ENCODE measurements at places on chromosomes 7 and 10.
A peak's percentile ranks its signal among the peaks of the same experiment; 100 is the strongest.

DNA sequence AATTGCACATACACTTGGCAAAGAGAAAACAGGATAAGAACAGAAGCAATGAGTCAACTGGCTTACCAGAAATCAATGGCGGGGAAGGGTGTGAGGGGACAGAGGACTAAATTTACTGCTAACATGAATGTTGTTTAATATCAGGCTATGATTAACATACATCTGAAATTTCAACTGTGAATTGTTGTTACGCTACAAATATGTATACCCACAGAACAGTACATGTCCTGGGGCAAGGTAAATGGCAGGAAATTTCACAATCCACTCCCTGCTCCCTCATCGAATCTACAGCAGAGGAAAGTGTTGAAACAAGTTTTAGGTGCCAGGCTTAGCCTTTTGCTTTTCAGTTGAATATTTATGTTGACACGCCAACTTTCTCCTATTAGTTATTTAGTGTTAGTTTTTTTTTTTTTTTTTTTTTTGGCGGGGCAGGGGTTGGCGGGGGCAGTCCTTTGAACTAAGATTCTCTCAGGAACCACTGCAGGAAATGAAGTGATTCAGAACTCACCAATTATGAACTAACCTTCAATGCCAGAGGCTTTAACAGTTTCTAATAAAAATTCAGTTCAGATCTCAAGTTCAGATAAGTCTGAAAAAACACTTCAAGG is 99.0 kb downstream of the UBE2H start:
- DNase-seq = no peak

- no peak for DNase-seq
Observed at GRCh38 chr10:29941476-29941875, 117.9 kb downstream of the JCAD start.

- no peak for DNase-seq
Observed at GRCh38 chr7:50775231-50775630, 7.5 kb downstream of the GRB10 start.

- DNase-seq = no peak
Observed at GRCh38 chr7:17058568-17058967, 176.8 kb upstream of the AGR3 start.

- DNase-seq = no peak
Observed at GRCh38 chr7:120521761-120522737, 249.1 kb downstream of the KCND2 start.

GRCh38 chr10:44921506-44921905 is 10.4 kb downstream of the TMEM72 start:
- no peak for DNase-seq

DNA sequence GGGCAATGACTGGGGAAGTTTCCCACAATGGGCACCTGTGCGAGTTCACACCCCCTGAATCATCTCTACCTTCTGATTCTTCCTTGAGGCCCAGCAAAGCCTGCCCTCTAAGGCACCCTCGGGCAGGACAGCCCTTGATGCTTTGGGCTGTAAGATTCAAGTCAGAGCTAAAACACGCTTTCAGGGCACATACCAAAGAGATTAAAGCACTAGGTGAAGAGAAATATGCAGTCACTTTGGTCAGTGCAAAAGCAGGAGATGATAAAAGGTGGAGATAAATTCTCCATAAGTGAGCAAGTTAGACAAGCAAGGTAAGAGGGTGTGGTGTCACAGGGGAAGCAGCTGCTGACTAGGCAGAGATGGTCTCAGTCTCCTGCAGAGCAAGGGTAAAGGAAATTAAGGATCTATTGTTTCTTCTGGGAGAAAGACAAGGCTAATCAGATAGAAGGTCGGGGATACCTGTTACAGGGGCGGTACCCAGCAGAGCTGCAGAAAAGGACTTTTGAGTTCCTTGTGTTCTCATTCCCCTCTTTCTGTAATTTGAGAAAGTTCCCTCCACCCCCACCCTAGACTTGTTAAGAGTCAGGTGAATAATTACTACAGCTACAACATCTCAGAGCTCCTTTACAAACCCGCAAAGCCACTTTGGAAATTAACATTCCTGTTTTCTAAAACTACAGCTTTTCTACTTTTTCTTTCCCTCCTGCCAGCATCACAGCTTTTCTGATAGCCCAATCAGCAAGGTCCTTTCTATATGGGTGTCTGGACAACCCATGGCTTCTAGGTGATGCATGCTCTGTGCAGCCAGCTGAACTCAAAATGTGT is 26.4 kb downstream of the PDLIM1 start:
- DNase-seq = no peak

DNA sequence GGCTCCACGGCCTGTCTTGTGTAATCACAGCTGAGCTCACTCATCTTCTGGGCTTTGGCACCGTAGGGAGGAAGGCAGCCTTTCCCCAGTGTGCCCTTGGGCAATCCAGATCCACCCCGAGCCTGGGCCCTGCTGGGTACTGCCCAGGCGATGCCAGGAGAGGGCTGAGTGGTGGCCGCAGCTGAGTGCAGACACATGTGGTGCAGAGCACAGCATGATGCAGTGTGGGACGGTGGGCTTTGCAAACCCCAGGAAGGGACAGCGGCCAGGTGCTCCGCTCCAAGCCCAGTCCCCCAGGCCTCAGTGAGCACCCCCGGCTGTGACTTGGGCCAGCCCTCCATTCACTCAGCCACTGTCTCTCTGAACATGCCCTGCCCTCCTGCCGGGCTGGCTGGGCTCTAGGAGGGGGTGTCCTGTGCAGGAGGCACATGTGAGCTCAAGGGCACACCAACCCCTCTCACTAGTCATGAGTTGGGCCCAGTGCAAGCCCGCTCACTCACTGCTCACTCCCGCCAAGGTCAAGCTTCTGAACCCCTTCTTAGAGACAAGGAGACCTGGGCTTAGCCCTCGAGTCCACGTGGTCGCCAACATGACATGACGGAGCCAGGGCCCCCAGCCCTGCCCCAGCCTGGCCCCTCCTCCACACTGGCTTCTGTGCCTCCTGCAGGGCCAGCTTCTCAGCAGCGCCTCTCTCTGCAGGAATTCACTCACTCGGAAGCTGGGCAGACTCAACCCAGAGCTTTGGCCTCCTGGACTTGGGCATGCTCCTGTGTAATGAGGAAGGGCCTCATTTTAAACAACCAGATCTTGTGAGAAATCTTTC is 77.5 kb upstream of the INSIG1 start:
- no peak for DNase-seq

DNA sequence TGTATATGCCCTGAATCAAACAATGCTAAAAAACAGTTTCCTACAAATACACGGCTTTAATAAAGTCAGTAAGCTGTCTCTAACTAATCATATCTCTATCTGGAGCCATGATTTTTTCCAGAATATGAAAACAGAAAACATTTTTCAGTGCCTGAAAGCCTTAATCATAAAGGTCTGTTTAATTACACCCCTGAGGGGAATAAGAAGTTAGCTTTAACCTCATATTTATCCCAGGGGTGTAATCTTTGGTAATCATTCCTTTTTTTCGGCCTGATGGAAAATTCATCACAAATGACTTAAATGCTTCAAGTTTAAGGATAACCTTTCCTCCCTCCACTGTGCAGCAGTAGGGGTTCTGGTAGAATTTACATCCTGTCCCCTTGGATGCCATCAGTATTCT is 124.2 kb downstream of the ATE1 start:
- DNase-seq = no peak

- no peak for DNase-seq
Observed at GRCh38 chr10:129028451-129028850, 438.6 kb upstream of the MGMT start.

DNA sequence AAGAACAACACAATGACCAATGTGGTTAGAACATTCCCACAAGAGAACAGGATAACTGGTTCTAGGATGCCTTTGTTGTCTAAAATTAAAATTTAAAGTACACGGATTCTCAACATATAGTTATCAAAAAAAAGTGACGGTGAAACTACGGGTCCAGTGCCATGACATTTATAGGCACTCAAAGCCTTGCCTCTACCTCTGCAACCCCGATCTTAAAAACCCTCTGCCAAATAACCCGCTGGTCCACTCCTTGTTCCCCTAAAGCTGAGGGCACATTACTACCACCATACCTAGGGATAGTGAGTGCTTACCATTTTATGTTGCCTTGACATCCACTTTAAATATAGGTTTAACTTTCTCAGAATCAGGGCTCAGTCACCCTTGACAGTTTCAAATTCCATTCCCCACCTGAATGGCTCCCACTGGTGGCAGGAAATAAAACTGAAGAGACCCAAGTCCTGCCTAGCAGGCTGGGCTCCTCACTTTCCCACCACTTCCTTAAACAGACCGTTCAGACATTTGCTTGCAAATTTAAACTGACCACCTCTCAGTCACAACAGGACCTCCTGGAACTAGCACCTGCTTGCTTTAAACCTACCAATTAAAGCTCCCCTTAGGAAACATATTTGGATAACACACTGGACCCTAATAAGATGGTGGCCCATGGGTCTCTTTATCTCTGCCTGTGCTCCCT is 169.9 kb upstream of the ASAH2 start:
- DNase-seq = no peak

DNA sequence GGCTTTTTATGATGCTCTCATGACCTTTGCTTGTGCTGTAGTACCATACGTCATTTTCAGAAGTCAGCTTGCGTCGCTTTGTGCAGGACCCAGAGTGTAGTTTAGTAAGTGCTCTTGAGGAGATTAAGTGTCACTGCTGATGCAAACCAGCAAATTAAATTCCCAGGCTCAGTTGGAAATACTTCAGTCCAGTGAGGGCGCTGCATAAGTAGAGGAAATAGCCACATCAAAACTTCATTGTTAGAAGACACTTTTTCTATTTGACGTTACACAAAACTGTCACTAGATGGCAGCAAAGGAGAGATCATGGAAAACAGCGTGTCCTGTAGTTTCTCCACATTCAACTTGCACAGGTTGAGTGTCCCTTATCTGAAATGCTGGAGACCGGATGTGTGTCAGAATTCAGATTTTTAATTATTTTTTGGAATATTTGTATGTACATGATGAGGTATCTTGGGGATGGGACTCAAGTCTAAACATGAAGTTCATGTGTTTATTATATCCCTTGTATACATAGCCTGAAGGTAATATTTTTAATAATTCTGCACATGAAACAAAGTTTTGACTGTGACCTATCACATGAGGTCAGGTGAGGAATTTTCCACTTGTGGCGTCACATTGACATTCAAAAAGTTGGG is 7.9 kb downstream of the ZNF22 start:
- DNase-seq = no peak

- no peak for DNase-seq
Observed at GRCh38 chr7:89500084-89500483, 654.2 kb upstream of the STEAP1 start.

DNA sequence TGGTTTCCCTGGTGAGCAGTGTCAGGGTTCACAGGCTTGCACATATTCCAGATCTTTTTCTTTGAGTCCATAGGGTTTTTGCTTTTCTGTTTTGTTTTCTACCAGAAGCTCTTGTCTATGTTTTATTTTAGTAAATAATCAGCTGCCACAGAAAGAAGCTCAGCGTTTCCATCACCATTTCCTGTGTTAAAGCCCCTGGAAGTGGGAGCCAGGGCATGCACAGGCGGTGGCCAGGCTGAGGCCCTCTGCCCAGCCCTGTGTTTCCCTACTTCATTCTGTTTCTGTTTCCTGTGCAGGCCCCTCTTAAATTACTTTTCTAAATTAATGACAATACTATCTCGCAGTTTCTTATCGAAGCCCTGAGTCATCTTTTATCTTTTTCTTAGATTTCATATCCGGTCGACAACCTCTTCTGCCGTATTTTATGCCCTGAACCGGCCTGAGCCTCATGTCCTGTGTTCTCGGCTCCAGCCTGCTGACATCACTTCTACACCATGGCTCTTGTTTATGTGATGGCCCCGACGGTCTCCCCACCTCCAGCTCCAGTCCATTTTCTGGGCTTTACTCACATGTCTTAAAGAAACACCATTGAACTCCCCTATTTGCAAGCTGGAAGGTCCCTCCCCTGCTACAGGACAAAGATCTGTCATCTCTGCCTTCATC is 442.2 kb downstream of the TCERG1L start:
- no peak for DNase-seq

- DNase-seq = peak; percentile 25
Observed at GRCh38 chr10:59880971-59881510, 25.3 kb downstream of the CCDC6 start.

DNA sequence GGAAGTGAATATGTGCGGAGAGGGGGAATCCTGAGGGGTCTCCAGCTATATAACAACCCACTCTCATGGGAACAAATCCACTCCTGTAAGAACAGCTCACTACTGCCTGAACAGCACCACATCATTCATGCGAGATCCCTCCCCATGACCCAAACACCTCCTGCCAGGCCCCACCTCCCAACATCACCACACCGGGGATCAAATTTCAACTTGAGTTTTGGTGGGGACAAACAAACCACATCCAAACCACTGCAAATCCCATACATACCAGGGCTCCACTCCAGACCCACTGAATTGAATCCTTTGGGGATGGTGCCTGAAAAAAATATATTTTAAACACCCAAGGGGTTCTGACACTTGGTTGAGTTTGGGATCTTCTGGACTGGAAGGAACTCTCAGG is 181.5 kb upstream of the PLXNA4 start:
- no peak for DNase-seq

- DNase-seq = no peak
Observed at GRCh38 chr10:118340486-118340885, 1.6 kb downstream of the FAM204A start.

DNA sequence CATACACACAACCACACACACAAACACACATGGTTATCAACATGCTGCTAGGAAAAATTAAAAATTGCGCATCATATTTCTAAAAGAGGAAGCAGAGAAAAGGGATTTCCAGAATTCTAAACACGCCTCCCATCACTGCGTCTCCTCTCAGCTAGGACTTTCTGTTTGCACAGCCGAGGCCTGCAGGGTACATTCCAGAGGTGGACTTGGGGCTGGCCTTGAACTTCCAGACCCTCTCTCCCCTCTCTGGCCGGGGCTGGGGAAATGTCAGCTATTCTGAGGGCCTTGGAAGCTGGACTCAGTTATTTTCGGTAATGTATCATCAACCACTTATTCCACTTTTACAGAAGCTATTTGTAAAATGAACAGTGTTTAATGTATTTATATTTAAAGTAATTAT is 168.7 kb downstream of the GALNT17 start:
- DNase-seq = no peak
